ENCODE measurements at places on chromosomes 3 and 15.

DNA sequence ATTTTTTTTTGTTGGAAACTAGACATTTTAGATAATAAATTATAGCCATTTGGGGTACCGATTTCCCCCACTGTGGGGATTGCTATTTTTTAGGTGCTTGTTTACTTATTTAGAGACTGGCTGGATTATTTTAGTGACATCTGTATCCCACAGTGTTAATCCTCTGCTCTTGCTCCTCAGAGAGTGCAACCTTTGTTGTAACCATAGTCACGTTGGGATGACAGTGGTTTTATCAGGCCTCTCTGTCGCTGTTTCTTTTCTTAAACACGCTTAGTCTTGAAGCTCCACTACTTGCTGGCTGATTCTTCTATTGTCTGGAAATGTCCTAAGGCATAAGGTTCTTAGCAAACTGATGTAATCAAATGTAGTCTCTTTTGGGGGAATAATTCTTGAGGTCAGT is 451.6 kb upstream of the SEMA6D start:
- no peak for DNase-seq

- DNase-seq = no peak
Observed at GRCh38 chr3:49644684-49645083, 29.5 kb upstream of the APEH start.

DNA sequence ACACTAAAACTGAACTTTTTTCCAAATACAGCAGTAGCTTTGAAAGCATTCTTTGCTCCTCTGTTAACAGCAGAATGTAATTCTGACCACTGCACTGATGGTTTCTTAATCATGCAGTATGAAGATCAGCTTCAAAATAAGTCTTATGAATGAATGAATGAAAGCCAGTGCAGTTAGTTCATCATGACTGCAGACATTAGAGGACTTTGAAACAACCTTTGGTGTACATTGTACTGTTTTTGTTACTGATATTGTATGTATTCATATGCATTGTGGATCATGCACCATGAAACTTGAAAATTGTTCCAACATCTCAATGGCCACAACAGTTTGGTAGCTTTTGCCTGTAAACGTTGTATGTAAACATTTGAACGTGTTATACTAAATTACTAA is 1.3 kb upstream of the TNIK start:
- DNase-seq = no peak

- DNase-seq = no peak
Observed at GRCh38 chr3:111694471-111694870, 99.3 kb upstream of the ZBED2 start.

DNA sequence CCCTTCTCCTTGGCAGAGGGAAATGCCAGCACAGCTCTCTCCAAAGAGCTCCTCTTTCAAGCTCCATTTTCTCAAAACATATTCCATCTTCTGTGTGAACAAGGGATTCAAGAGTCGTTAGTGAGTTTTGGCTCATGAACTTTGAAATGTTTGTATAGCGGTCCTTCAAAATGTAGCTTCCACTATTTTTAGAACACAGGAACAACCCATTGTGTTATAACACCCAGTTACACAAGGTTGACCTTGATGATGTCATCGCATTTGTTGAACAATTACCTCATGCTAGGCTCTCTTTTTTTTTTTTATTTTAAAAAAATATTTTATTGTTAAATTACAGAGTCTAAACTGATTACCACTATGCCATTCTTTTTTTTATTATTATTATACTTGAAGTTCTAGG is 251.7 kb downstream of the THSD4 start:
- DNase-seq = no peak

- no peak for DNase-seq
Observed at GRCh38 chr3:100927775-100928174, 65.4 kb downstream of the ABI3BP start.

DNA sequence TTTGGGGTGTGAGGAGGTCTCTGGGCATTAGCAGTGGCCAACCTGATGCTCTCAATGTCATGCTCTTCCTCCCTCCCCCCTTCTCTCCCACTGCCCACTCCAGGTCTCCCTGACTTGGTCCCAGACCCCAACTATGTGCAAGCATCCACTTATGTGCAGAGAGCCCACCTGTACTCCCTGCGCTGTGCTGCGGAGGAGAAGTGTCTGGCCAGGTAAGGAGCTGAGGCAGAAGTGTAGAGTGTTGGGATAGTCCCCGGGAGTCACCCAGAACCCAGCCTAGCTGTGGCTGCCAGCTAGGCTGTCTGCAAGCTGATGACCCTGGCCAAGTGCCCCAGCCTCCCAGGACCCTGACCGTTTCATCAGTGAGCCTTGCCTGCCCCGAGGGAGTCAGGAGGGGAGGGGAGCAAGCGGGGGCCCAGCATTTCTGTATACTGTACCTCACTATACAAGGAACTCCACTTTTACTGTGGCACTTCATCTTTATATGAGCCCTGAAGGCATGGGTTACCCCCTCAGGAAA is 16.5 kb downstream of the LOXL1 start:
- DNase-seq = no peak

DNA sequence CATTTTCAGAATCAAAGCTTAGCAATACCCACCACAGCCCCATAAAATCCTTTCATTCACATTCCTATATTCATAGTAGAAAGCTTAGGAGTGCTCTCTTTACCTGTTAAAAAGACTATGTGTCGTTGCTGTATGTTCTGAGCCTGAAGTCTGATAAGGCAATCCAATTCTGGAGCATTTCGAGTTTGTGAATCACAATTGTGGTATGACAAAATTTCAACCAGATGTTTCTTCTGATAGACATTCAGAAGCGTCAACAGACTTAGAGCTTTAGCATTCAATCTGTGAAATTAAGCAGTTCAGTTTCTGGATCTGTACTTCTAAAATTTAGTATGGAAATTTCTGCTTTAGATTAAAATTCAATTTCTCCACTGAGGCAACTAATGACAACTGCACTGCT is 58.3 kb downstream of the TASOR start:
- DNase-seq = no peak

DNA sequence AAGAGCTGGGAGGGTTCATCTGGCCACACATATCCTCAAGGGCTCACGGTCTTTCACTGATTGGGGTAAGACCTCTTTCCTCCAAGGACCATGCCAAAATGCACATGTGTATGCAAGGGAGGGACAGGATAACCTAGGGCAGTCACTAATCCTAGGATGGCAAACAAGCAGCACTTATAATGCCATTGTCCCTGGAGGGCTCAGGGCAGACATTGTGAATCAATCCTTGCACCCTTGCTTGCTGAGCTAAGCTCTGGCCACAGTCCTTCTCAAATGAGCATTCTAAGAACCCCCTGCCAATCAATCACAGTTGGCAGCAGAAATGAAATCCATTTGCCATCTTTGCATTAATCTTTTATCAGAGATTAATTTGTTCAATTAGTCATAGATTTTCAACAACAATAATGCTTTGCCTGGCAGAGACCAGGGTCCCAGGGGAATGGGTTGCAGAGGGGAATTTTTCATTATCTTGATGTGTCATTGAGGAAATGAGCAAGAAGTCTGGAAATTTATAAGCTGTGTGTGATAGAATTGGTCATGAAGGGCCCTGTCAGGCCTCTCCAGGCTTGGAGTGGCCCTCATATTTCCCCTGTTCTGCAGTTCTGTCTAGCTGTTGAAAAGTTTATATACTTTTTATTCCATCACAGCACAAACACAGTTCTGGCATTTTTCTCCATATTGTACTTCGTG is 57.2 kb upstream of the KY start:
- DNase-seq = no peak

GRCh38 chr15:79987569-79987955 is 16.6 kb upstream of the BCL2A1 start:
- DNase-seq = no peak

DNA sequence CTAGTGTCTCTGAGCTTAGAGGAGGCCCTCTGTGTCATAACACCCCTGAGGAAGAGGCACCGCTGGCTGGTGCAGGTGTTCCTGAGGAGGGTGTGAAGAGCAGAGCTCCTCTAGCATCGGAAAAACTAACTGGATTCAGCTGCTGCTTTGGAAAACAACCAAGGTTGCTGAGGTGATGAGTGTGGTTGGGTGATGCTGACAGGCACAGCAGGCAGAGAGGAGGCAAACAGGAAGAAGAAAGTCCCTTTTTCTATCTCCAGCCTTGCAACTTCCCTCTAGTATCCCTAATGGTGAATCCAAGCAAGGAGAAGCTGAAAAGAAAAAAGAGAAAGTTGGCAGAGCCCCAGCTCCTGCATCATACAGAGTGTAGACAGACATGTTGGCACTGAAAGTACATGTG is 3.8 kb upstream of the OR4F15 start:
- DNase-seq = no peak

- no peak for DNase-seq
Observed at GRCh38 chr3:125261031-125261430, 48.5 kb upstream of the SLC12A8 start.

GRCh38 chr3:140268103-140268502 is 333.1 kb downstream of the CLSTN2 start:
- DNase-seq = no peak

DNA sequence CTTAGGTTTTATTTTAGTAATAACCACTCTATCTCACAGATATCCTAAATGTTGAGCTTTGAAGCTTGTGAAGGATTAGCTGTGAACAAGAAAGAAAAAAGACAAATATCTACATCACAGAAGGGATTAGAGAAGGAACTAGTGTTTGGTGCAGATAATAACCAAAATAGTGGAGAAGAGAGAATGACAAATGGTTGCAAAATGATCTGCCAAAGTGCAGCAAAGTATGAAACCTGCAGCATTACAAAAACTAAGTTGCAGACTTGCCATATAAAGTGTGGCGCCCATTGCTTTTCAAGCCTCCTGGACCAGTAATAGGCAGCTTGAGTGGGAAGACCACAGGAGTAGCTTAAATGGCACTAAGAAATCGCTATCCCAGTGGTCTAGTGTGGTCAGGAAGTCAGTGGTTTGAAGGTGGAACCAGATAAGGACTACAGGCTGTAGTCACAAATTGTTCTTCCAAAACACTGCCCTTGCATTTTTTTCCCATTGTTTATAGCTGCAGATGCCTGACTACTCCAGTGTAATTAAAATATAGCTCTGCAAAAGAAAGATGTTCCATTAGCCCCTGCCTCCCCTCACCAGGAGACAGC is 20.7 kb downstream of the TPM1 start:
- no peak for DNase-seq

DNA sequence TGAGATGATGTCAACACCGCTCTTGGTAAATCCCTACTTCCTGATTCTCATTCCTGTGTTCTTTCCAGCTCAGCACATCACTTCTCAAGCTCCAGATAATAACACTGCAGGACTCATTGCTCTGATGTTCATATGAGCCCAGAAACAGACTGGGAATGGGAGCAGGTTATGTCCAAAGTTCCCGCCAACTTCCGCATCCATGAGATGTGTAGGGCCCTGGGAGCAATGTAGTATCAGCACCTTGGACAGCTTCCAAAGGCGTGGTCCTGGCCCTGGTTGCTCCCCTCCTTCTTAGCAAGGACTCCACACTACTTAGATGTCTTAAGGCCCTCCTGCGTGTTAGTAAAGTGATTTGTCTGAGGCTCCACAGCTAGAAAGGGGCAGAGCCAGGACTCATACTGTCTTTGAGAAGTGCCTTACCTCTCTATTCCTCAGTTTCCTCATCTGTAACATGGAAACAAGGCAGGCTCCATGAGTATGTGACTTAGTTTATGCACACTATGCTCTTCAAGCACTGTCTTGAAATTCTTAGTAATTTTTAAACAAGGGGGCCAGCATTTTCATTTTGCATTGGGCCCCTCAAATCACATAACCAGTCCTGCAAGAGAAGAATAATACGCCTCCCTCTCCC is 27.9 kb upstream of the SLC6A1 start:
- DNase-seq = peak; percentile 57

DNA sequence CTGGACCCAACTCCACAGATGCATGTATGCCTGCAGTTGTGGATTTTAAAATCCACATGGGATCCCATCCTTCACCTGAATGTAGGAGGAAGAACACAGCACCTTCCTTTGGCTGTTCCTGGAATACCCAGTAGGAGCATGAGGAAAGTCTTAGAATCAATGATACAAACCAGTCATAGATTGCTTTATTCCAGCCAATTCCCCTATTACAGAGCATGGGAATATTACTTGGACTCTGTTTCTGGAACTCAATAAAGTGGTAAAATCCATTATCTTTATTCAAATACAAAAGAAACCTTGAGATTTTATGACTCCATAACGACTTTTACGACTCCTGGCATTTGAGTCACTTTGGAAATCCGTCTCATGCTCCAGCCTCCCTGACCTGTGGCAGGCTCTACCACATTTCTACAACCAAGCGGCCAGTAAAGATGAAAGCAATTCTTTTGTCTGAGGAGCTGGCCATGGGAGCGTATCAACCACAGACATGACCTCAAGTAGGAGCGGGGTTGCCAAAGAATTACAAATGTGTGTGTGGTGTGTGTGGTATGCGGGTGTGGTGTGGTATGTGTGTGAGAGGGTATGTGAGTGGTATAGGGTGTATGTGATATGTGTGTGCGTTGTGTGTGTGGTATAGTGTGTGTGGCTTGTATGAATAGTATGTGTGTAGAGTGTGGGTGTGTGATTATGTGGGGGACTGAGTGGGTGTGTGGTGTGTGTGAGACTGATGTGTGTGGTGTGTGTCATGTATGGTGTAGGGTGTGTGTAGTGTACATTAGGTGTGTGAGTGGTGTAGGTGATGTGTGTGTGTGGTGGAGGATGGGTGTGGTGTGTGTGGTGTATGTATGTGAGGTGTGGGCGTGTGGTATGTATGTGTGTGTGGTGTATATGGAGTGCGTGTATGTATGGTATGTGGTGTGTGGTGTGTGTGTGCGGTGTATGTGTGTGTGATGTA is 40.0 kb downstream of the ARRDC4 start:
- DNase-seq = no peak

- DNase-seq = no peak
Observed at GRCh38 chr3:104510131-104510849, 856.4 kb upstream of the ALCAM start.

DNA sequence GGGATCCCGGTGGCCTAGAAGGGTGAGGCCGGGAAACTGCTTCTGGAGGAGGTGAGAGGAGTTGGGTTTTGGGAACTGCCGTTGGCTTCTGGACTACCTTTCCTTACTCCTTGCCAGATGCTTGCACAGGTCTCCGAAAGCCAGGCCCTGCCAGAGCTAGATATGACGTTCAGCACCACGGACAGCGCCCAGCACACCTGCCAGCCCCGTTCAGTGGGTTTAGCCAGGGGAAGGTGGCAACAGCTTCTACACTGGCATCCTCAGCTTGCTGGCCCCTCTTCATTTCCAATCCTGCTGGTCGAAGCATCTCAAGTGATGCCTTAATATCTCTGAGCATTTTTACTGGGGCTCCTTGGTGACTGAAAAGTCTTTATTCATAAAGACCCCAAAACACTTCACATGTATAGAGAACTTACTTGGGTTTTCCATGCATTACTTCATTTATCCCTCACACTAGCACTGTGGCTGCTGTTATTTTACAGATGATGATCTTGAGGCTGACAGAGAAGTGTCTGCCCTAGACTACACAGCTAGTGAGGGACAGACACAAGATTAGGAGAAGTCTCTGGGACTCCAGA is 21.9 kb downstream of the HCN4 start:
- DNase-seq = peak; percentile 92

- no peak for DNase-seq
Observed at GRCh38 chr15:80431635-80432344, 27.6 kb downstream of the ARNT2 start.

- DNase-seq = peak; percentile 76
Observed at GRCh38 chr3:53134631-53135232, 4.5 kb upstream of the RFT1 start.

All from HAP-1 (cell line).